ENCODE measurements at places on chromosomes 3 and 15. TPM values are rescaled to one million over a fixed set of nuclear protein-coding genes. Genes with fewer than 3 reads are reported as not detected.

- no peak for DNase-seq
- H3K27me3 ChIP-seq: peaks cover 17% of the 10 kb centered on the region
- no peaks in the 10 kb centered on the region for H3K36me3 ChIP-seq
- no peak overlapping the region for H3K27ac ChIP-seq
These were observed 17.9 kb downstream of the TMEM40 start for GRCh38 chr3:12741209-12741608.

The LRRC31 gene
- total RNA-seq: not detected

The ZIC4 gene
- not detected for total RNA-seq

DNA sequence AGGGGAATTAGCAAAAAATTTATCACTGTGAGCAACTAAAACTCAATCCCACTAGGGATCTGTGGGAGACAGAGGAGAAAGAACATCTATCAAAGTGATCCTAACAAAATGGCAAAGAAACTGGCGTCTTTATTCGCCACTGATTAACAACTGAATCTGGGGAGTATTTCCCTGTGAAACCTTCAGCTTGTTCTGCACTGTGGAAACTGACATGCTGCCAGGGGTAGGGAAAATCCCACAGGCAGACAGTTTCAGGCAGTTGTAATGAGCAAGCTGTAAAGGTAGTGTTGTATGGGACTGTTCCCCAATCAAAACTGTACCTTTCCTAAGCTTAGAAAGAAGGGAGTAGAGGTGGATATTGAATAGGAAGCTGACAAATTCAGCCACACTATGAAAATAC is 611.7 kb downstream of the VGLL3 start:
- no peaks in the 10 kb centered on the region for H3K36me3 ChIP-seq
- no peaks in the 10 kb centered on the region for H3K27me3 ChIP-seq
- no peak overlapping the region for H3K27ac ChIP-seq
- no peaks in the 10 kb centered on the region for H3K4me1 ChIP-seq
- no peak for DNase-seq

The C3orf52 gene
- total RNA-seq: 9.5 TPM

- no peak for DNase-seq
- H3K4me3 ChIP-seq: no peak overlapping the region
- no peaks in the 10 kb centered on the region for H3K36me3 ChIP-seq
- no peak overlapping the region for H3K27ac ChIP-seq
- no peaks in the 10 kb centered on the region for H3K4me1 ChIP-seq
- no peaks in the 10 kb centered on the region for H3K27me3 ChIP-seq
These were observed 462.9 kb downstream of the WDR72 start for GRCh38 chr15:53296603-53297002.

The CHST13 gene
- total RNA-seq: not detected

- no peak overlapping the region for H3K4me3 ChIP-seq
- H3K27ac ChIP-seq: no peak overlapping the region
- H3K27me3 ChIP-seq: peaks cover 3% of the 10 kb centered on the region
- no peaks in the 10 kb centered on the region for H3K36me3 ChIP-seq
These were observed 28.1 kb downstream of the ARNT2 start for GRCh38 chr15:80432345-80432702.

The CXCR6 gene
- 17.6 TPM for total RNA-seq

The PLA2G4B gene
- total RNA-seq: 17.0 TPM

DNA sequence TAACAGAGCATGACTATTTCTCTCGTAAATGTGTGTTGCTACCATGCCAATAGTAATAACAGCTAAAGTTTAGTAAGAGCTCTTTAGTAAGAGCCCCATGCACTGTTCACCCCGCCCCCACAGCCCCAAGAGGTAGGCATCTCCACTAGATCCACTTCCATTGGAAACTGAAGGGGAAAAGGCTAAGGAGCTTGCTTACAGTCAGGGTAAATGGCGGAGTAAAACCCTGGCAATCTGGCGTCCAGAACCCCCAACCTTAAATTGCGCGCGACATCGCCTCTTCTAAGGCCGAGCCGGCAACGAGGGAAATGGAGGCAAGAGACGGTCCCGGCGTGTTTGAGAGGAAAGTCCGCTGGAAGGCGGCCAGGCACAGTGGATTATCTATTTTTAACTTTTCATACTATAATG is 654 bp upstream of the C3orf38 start:
- DNase-seq: no peak
- H3K27me3 ChIP-seq: no peaks in the 10 kb centered on the region
- peaks cover 20% of the 10 kb centered on the region for H3K36me3 ChIP-seq
- H3K4me3 ChIP-seq: peak overlapping the region; percentile 93

DNA sequence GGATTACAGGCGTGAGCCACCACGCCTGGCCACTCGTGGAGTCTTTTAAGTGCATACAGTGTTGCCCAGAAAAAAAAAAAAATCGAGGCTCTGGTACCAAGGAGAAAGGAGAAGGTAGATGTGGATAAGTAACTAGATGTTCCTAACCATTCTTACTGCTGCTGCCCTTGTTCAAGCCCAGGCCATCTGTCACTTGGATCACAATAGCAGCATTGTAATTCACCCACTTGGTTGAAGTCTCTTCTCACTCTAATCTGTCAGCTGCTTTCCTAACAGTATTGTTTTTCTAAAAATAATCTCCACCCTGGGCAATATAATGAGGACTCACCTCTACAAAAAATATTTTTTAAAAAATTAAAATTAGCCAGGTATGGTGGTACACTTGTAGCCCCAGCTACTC is 58.0 kb upstream of the CRTC3 start:
- H3K27ac ChIP-seq: no peak overlapping the region
- H3K4me3 ChIP-seq: no peak overlapping the region
- peaks cover 60% of the 10 kb centered on the region for H3K36me3 ChIP-seq
- peaks cover 20% of the 10 kb centered on the region for H3K4me1 ChIP-seq
- H3K27me3 ChIP-seq: no peaks in the 10 kb centered on the region

DNA sequence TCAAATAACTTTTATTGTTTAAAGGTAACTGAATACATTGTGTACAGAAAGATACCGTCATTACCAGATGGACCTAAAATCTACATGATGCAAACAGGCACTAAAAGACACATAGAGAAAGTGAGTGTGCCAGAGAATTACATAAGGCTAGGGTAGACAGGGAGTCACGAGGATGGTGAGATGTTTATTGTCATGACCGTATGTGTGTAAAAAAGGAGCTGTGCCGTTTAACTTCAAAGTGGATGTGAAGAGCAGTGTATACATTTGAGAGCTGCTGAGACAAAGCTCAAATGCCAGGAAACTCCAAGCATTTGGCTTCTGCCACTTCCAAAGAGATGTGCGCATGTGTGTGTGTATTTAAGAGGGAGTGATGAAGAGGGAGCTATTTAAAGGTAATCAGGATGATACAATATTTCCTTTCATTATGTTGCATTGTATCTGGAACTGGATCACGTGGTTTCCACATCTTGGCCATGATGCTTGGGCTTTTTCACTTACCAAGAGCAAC is 51.4 kb upstream of the IGF1R start:
- DNase-seq: no peak
- H3K36me3 ChIP-seq: peaks cover 2% of the 10 kb centered on the region
- no peak overlapping the region for H3K27ac ChIP-seq
- peaks cover 40% of the 10 kb centered on the region for H3K4me1 ChIP-seq
- H3K4me3 ChIP-seq: no peak overlapping the region
- peaks cover 2% of the 10 kb centered on the region for H3K27me3 ChIP-seq

The INSYN1 gene
- not detected for total RNA-seq

The PPIP5K1 gene
- total RNA-seq: 24.0 TPM

The NOX5 gene
- not detected for total RNA-seq

The CCRL2 gene
- 5.8 TPM for total RNA-seq

GRCh38 chr15:77753281-77753873 is 120.7 kb upstream of the LINGO1 start:
- peaks cover 2% of the 10 kb centered on the region for H3K27me3 ChIP-seq
- no peak overlapping the region for H3K27ac ChIP-seq
- H3K36me3 ChIP-seq: no peaks in the 10 kb centered on the region
- DNase-seq: peak; percentile 8

GRCh38 chr15:66631616-66632263 is 65.9 kb upstream of the LCTL start:
- peaks cover 7% of the 10 kb centered on the region for H3K27me3 ChIP-seq
- no peak overlapping the region for H3K27ac ChIP-seq
- H3K4me1 ChIP-seq: no peaks in the 10 kb centered on the region
- H3K36me3 ChIP-seq: no peaks in the 10 kb centered on the region

DNA sequence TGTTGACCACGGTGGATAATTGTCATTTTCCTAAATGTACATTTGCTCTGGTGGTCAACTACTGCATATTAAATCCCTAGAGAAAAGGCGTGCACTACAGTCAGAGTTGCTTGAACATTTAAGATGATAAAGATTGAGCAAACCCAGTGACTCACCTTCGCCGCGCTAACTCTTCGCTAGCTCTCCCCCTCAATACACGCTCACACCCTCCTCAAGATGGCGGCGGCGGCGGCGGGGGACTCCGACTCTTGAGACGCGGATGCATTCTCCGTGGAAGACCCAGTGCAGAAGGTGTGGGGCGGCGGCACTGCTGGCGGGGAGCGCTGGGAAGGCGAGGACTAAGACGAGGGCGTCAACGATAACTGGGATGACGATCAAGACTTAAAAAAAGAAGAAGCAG is 79.8 kb upstream of the PFN2 start:
- no peak for DNase-seq
- no peaks in the 10 kb centered on the region for H3K36me3 ChIP-seq
- H3K27ac ChIP-seq: no peak overlapping the region
- no peaks in the 10 kb centered on the region for H3K4me1 ChIP-seq

The ROBO2 gene
- not detected for total RNA-seq

DNA sequence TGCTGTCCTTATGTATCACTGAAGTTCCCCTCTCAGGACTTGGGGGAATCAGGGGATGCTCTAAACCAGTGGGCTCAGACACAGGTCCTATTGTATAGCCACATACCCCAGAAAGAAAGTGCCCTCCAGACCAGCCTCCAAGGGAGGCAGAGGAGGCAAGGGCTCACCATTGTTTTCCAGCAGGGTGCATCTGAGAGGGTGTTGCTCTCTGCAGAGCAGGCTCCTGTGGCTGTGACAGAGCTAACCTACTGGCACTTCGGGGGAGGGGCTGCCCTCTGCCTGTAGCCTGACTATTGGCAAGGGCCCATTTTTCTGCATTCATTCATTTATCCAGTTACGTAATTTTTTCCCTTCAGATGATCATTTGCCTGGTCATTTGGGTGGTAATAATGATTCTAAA is 39.9 kb downstream of the EEFSEC start:
- H3K4me1 ChIP-seq: peaks cover 1% of the 10 kb centered on the region
- no peaks in the 10 kb centered on the region for H3K27me3 ChIP-seq
- DNase-seq: no peak
- no peak overlapping the region for H3K4me3 ChIP-seq

DNA sequence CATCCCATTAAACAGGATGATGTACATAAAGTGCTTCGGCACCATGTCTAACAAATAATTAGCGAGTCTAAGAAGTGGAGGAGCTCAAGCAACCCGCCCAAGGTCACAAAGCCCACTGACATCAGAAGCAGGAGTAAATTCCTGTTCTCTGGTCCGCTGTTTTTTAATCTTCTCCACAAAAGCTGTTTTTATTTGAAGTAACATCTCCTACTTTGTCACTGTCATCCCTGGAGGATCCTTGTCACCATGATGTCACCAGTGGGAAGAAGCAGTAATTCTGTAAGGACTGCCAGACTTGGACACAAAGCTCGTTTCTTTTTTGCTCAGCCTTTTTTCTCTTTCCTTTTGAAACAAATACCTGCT is 216.2 kb downstream of the STT3B start:
- peaks cover under 1% of the 10 kb centered on the region for H3K36me3 ChIP-seq
- no peak overlapping the region for H3K4me3 ChIP-seq
- no peak for DNase-seq
- no peak overlapping the region for H3K27ac ChIP-seq
- H3K4me1 ChIP-seq: peaks cover 1% of the 10 kb centered on the region

- no peak overlapping the region for H3K4me3 ChIP-seq
- no peaks in the 10 kb centered on the region for H3K4me1 ChIP-seq
- H3K36me3 ChIP-seq: no peaks in the 10 kb centered on the region
- H3K27ac ChIP-seq: no peak overlapping the region
- no peak for DNase-seq
These were observed 280.5 kb downstream of the TBL1XR1 start for GRCh38 chr3:176916777-176917176.

The SLC12A1 gene
- total RNA-seq: not detected

DNA sequence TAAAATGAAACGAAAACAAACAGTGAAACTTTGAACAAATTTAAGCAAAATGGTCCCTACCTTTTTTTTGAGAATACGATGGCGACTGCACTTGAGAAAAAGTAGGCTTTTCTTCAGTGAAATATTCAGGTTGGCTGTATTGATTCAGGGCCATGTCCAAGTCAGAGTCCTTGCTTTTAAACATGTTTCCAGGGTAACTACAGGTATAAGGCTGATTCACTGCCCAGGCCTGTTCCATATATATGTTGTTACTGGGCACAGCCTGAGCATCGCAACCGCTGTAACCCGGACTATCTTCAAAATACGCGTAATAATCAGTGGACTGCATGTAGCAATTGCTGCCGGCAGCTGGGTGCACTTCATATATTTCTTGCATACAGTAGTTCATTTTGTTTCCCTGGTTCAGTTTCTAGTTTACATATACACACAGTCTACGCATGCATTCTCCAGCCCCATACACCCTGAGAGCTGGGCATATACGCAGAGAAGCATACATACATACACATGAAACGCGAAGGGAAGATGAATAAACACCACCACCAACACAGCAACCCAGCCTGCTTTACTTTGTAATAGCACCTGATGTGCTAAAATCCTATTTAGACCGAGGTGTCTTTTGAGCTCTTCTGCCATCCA is 220.0 kb downstream of the NR1D2 start:
- DNase-seq: no peak
- peaks cover 3% of the 10 kb centered on the region for H3K27me3 ChIP-seq
- no peak overlapping the region for H3K27ac ChIP-seq
- H3K4me3 ChIP-seq: no peak overlapping the region
- no peaks in the 10 kb centered on the region for H3K4me1 ChIP-seq
- H3K36me3 ChIP-seq: no peaks in the 10 kb centered on the region

DNA sequence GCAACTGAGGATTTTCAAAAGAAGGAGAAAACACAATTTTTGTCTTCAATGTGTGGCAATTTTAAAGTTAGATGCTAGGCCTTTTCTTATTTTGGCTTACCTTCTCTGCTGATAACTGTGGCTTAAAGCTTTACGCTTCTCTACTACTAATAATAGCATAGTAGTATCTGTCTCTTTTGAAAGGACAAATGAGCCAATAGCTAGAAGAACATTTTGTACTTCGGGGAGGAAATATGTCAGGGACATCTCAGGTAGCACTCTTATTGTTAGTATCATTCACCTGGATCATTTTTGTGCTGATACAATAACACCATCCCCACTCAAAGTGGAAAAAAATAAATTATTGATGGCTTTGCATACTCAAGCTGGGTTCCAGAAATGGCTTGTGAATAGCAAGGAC is 586.1 kb upstream of the TBL1XR1 start:
- peaks cover 23% of the 10 kb centered on the region for H3K4me1 ChIP-seq
- no peak for DNase-seq
- no peak overlapping the region for H3K4me3 ChIP-seq
- H3K27me3 ChIP-seq: no peaks in the 10 kb centered on the region
- H3K27ac ChIP-seq: no peak overlapping the region

GRCh38 chr3:173825730-173826129 is 428.2 kb downstream of the NLGN1 start:
- no peaks in the 10 kb centered on the region for H3K36me3 ChIP-seq
- H3K27ac ChIP-seq: no peak overlapping the region
- H3K27me3 ChIP-seq: no peaks in the 10 kb centered on the region
- DNase-seq: no peak
- H3K4me3 ChIP-seq: no peak overlapping the region

Data from activated CD4-positive, alpha-beta T cell treated with anti-CD3 and anti-CD28 coated beads, Interleukin-2, amount 10 ng/mL, durations not matched to agents 7 days and 5 days (primary cell).